ENCODE measurements at places on chromosomes 5 and 9.
A peak's percentile ranks its signal among the peaks of the same experiment; 100 is the strongest.

GRCh38 chr9:115804206-115804605 lies 349.4 kb upstream of the PAPPA start:
- DNase-seq, result no peak

DNA sequence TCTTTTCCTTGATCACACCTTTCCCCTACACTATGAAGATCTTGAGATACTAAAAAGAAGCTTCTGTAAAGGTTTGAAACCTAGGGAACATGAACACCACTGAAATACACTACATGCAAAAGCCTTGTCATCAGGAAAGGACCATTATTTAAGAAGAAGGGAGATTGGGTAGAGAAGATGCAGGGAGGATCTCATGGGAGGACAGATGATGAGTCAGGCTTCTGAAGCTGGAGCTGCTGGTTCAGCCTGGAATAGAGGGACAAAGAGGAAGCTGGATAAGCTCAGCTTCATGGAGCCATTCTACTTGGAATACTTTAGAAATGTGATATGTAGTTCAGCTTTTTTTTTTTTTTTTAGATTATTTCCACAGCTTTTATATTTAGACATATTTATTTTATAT lies 169.8 kb downstream of the MAN2A1 start:
- peak; percentile 33 for DNase-seq

DNA sequence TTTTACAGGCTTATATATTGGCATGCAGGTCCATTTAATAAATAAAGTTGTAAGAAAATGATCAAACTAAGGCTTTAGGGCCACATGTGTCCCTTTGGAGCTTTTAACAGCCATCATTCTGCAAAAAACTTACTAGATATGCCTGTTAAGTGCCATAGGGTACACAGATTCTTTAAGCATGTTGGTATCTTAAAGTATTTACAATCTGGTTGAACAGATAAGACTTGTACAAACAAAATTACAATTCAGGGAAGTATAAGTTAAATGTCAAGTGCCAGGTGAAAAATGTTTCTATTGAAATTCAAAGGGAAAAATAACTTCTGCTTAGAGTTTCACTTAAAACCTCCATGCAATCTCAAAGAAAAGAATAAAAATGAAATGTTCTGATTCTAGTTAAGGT lies 558.4 kb upstream of the ST8SIA4 start:
- no peak for DNase-seq

DNA sequence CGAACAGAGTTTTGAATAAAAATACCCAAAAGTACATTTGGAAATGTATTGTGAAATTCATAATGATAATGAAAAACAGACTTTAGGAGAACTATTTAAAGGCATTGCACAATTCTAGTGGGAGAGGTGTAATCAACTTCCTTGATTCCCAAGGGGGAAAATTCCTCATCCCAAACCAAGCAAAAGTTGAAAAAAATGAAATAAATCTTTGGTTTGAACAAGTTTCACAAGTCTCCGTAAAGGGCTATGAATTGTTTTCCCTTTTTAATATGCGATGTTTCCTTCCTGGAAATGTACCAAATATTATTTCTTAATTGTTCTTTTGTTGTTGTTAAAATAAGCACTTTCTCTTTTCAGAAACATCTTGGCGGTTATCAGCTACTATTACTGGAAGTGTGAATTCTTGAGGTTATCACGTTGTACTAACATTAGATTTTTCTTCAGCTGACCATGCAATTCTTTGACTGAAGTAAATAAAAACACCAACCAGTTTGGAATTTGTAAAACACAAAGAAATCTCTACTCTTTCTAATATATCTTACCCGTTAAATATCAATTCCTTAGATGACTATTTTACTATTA lies 59.3 kb downstream of the SVEP1 start:
- no peak for DNase-seq

DNA sequence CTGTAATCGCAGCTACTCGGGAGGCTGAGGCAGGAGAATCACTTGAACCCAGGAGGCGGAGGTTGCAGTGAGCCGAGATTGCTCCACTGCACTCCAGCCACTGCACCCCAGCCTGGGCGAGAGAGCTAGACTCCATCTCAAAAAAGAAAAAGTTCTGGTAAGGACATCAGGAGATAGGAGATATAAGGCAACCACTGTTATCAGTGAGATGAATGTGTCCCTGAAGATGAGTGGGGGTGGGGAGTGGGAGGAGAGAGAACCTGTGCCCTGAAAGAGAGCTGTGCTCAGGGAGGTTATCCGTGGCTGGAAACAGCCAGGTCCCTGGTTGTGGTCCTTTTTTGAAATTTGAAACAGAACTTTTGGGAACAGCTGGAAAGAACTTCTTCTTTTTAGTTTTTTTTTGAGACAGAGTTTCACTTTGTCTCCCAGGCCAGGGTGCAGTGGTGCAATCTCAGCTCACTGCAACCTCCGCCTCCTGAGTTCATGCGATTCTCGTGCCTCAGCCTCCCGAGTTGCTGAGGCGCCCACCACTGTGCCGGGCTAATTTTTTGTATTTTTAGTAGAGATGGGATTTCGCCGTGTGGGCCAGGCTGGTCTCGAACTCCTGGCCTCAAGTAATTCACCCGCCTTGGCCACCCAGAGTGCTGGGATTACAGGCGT lies 2.6 kb downstream of the PTPA start:
- DNase-seq, result no peak

DNA sequence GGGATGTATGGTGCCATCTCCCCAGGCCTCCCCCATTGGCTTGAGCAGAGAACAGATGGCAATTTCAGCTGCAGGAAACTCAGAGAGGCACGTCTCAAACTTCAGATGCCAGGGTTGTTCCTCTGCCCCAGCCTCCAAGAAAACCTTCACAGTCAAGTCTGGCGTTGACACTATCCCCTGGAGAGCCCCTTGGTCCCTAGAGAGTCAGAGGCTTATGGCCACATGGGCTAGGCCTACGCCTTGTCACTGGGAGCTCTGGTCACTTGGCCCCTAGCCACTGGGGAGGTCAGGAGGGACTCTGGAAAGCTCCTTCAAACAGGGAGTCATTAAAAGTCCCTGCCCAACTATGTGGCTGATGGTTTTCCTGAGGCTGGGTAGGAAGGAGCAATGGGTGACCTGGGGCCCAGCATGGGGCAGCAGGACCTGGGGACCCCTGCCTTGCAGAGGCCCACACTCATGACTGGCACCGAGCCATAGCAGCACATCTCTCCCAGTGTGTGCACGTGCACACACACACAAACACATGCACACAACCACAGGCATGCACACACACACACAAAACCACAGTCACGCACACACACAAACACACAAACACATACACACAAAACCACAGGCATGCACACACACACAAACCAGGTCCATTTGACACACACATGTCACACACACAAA lies 144.2 kb downstream of the GADD45G start:
- DNase-seq, result no peak

- no peak for DNase-seq
These were observed 89.0 kb downstream of the ANKH start for GRCh38 chr5:14782591-14782990.

GRCh38 chr5:109690242-109690974 lies 681 bp downstream of the MAN2A1 start:
- DNase-seq, result peak; percentile 29

DNA sequence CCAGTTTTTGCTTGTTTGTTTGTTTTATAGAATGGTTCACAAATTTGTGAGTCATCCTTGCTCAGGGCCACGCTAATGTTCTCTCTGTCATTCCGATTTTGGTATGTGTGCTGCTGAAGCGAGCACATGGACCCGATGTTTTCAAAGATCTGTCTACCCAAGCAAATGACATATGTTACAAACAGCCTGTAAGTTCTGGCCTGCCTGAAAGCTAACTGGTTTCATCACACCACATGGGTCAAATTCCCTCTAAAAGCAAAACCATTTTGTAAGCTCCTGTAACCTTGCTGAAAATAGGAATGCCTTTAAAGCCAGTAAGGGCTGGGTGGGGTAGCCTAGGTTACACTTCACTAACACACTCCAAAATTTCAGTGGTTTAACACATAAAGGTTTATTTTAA lies 25.4 kb downstream of the DMRT3 start:
- no peak for DNase-seq

DNA sequence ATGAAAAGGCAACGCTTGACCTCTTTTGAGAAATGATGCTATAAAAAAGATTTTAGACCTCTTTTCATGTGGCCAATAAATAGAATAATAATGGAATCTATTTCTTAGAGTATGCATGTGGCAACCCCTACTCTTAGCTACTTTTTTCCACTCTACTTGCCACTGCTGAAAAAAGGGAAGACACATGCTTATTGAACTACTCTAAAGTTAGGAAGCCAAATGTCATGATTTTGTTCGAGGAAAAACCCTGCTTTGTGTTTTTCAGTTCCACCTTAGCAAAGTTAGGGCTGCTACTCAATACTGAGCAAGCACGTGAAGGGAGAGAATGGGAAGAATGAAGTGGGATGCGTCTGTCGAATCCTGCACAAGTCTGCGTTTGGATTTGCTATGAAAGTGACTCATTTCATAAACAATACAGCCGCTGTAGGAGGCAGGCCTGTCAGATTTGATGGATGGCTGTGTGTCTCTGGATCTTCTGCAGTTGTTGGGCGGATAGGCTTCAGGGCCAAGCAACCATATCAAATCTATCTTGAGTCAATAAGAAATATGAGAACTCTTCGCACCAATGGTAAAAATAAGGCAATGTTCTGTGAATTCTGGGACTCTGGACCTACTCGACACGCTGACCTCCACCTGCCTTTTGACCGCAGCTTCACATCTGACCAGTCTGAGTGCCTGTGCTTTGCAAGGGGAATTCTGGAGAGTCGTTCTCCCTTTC lies 333.6 kb downstream of the PIK3R1 start:
- peak; percentile 62 for DNase-seq

GRCh38 chr5:173972607-173972924 lies 16.4 kb upstream of the C5orf47 start:
- DNase-seq, result no peak

- no peak for DNase-seq
These were observed 190.1 kb upstream of the MEF2C start for GRCh38 chr5:89072842-89073672.

DNA sequence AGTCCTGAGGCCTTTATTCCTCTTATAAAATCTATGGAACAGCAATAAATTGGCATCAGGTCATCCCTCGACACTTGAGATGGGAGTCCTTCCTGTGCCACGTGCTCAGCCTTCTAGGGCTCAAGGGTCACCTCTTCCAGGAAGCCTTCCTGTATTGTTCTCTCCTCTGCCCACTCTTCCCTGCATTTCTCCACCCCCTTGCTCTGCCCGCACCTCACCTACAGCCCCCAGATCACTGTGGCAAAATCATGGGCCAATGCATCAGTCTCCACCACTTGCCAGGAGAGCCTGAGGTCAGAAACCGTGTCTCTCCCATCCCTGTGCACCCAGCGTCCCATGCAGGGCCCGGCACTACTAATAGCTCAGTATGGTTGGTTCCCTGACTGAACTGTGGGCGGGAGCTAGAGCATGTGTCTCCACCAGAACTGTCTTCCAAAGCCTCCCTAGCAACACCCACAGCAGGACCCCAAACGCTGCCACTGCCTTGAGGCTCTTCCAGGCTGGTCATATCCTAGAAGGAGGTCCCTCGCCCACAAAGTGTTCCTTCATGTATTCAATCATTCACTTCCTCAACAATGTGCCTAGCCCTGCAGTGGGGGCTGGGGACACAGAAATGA lies 13.5 kb downstream of the DUSP1 start:
- DNase-seq, result no peak

DNA sequence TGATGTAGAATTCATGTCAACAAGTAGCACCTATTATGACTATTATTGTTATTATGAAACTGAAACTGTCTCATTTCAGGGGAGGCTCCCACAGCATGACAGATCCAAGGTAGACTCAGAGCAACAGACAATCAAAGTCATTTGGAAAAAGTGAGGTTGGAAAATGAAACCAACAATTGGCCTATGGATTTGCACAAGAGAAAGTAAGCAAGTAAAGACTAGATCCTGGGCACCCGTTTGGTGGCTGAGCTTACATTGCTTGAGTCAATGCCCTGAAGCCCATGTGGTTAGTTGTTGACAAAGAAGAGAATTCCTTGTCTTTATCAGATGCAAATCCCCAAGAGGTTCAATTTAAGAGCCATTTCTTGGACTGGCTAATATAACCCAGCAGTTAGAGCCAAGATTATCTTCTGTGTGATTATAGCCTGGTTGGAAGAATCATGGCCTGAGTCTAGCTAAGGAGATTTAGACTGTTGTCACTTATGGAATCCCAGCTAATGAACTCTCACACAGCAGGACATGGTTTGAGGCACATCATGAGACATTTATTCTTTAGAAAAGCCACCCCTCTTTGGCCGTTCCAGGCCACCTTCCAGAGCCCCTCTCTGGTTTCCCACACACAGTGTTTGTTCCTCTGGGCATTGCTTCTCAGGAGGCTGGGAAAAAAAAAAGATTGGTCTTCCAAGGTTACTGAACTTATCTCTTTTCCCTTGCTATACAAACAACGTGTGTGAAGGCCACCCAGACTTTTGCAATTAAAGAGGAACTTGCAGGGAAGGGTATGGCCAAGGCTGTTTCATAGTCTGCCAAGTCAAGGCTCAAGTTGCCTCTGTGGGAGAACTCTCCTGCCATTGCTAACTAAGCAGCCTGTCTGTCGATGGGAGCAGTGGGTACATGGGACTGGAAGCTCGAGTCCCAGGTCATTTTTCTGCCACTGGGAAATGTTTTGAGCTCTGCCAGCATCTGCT lies 399.5 kb downstream of the ENC1 start:
- DNase-seq, result peak; percentile 21

DNA sequence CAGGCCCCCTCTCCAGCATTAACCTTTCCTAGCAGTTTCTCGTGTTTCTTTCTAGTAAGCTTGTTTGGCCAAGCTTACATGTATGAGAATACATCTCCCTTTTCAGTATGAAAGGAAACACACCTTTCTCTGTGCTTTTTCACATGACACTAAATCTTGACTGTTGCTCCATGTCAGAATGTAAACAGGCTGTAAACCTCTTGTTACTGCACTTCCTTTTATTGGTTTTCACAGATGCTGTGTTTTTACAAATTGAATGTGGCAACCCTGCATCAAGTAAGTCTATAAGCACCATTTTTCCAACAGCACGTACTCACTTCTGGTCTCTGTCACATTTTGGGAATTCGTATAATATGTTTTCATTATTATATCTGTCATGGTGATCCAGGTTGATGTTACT lies 2.2 kb upstream of the CANX start:
- no peak for DNase-seq

- no peak for DNase-seq
These were observed 45.5 kb upstream of the RNU6ATAC start for GRCh38 chr9:134209731-134210311.

GRCh38 chr9:121268851-121269641 lies 1.1 kb downstream of the GSN start:
- DNase-seq, result peak; percentile 49

GRCh38 chr5:82924226-82925060 lies 152.8 kb downstream of the TMEM167A start:
- DNase-seq, result no peak

GRCh38 chr5:100518377-100518776 lies 16.8 kb upstream of the FAM174A start:
- DNase-seq, result peak; percentile 5

GRCh38 chr9:69344459-69344858 lies 19.4 kb downstream of the ENTREP1 start:
- no peak for DNase-seq

- no peak for DNase-seq
These were observed 104.7 kb downstream of the PDZD2 start for GRCh38 chr5:31743678-31744077.

Data from HT1080 (cell line).